Fibroblast of mammary gland (primary cell): ENCODE measurements at places on chromosomes 3 and 15.

GRCh38 chr3:73225991-73226390 is 164.5 kb downstream of the EBLN2 start:
- no peak for DNase-seq

GRCh38 chr3:178036451-178037144 is 499.6 kb upstream of the KCNMB2 start:
- DNase-seq = no peak

DNA sequence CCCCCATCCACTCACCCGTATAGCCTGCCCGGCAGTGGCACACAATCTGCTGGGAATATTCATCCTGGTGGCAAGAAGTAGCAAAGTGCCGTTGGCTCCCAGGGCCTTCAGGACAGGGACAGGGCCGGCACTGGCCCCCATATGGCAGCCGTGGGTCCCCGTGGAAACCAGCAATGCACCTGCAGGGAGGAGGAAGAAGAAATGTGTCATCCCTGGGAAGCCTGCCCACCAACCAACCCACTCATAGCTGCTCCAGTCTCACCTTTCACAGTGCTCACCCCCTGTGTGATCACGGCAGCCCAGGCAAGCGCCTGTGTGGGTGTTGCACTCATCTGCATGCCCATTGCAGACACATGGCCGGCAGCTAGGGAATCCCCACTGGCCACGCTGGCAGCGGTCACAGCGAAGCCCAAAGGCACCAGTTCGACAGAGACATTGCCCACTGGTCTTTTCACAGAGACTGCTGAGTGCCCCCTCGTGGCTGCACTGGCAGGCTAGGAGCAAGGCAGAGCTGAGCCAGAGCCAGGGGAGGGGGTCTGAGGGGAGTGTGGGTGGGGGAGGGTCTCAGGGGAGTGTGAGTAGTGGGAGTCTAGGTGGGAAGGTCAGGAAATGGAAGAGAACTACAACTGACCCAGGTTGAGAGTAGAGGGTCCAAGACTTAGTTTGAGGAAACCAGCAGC is 4.5 kb upstream of the USP19 start:
- peak; percentile 26 for DNase-seq

GRCh38 chr3:140073278-140074045 is 138.5 kb downstream of the CLSTN2 start:
- DNase-seq = no peak

- no peak for DNase-seq
These were observed 19.6 kb downstream of the HSPBAP1 start for GRCh38 chr3:122773944-122774509.

DNA sequence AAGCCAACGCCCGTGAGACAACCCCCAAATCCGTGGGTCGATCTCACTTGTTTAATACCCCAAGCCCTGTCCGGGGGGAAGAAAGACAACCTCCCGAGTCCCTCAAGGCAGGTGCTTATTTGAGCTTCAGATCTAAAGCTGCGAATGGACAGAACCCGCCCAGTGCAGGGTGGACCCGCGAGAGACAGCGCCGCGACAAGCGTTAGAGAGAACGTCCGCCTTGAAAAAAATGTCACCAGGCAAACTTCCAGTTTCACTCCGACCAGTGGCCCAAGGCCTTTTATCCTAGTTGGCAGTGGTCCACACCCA is 740 bp upstream of the OXSR1 start:
- DNase-seq = no peak

DNA sequence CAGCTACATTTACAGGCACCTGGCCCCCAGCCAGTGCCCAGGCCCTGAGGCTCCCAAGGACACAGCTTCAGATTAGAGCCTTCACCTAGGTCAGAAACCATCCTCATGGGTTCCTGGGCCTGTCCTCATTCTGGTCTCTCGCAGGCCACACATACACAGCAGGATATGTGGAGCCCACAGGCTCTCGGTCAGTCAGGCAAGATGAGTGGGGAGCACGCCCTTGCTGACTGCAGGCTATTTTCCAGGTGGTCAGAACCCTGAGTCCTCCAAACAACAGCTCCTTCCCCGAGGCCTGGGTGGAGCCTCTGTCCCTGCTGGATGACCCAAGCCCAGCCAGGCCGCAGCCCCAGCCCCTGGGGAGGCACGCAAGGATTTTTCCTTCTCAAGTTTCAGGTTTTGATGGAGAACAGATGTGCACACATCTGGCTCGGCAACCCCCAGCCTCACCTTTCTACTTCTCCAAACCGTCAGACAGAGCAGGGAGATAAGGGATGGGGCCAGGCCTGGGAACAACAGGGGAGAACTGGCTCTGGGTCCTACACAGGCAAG is 1.6 kb downstream of the STRA6 start:
- peak; percentile 81 for DNase-seq

DNA sequence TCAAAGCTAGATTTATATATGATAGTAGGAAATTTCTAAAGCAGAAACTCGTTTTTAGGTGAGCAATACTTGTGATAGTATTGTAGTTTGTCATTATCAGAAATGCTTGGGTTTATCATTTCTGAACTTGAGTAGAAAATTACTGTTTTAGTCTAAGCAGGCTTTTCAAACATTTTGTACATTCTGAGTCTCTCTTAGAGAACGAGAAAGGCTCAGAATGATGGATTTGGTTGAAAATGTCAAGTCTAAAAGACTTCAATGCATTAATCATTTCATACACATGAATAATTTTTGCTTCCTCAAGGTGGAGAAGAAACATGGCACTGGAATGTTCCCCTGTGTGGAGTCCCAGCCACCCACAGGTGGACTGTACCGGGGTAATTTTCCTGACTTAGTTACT is 387.1 kb downstream of the NAALADL2 start:
- DNase-seq = no peak

DNA sequence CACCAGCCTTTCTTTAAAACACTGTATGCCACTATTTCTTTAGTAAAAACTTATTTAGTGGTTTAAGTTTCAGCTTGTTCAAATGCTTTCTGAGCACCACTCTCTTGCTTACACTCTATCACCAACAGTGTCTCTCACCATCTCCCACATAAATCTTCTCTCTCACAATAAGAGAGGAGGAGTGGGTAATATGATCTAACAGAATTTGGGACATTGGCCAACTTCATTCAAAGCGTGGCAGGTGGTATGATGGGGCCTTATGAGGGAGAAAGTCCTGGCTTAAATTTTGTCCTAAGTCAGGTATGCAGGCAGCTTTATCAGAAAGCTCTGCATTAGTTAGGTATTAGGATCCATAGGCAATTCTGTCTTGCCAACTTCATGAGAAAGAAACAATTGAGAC is 1132.5 kb downstream of the TUSC7 start:
- DNase-seq = no peak

GRCh38 chr15:89192136-89192535 is 29.2 kb downstream of the RLBP1 start:
- no peak for DNase-seq

GRCh38 chr3:67292356-67293121 is 294.4 kb downstream of the KBTBD8 start:
- peak; percentile 12 for DNase-seq

GRCh38 chr3:150334974-150335373 is 73.1 kb upstream of the TSC22D2 start:
- DNase-seq = no peak

DNA sequence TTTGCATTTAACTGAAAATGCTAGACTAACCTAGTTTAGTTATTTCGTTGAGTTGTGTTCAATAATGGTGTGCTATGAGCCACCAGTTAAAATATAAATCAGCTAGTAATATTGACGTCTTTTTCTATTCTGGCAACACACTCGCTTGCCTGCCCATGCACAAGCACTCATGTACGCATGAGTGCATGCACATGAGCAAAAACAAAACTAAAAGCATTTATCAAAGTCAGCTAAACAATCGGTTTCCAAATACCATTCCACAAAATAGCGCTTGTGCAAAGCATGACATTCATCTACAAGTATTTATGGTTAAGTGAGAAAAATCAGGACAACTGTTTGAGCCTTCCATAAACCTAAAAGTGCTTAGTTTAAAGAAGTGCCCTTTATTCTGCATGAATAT is 13.1 kb upstream of the SAMMSON start:
- DNase-seq = no peak

- no peak for DNase-seq
These were observed 389.4 kb upstream of the TPM1 start for GRCh38 chr15:62653122-62653521.

DNA sequence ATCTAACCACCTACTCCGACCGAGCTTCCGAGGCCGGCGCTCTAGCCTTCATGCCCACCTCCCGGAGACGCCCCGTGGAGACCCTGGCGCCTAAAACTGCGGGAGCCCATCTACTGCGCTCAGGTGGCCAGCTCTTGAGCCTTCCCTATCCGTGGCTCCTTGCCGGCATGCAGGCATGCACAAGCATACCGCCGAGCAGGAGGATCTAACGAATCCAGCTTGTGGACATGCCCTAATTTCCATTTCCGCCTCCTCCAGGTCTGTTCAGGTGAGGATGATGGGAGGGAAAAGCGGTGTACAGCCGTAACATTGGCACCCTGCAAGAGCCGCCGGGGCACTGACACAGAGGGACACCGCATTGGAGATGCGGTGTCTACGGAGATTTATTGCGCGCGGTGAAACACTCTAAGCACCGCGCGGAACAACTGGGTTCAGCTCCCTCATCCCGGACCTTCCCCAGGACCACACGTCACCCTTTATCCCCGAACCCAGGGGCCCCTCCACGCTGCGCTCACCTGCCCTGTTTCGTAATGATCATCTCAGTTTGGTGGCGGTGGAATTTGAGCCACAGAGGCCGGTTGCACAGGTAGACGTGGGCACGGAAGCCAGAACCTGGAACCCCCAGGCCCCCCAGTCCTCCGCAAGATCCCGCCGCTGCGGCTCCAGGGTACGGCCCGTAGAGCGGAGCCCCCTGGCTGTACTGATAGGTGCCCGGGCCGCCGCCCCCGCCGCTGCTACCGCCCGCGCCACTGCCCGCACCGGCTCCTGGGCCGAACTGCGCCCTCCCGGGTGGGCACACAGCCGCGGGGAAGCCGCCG is 1.0 kb downstream of the EOMES start:
- no peak for DNase-seq
